ENCODE measurements at places on chromosomes 4 and X.

DNA sequence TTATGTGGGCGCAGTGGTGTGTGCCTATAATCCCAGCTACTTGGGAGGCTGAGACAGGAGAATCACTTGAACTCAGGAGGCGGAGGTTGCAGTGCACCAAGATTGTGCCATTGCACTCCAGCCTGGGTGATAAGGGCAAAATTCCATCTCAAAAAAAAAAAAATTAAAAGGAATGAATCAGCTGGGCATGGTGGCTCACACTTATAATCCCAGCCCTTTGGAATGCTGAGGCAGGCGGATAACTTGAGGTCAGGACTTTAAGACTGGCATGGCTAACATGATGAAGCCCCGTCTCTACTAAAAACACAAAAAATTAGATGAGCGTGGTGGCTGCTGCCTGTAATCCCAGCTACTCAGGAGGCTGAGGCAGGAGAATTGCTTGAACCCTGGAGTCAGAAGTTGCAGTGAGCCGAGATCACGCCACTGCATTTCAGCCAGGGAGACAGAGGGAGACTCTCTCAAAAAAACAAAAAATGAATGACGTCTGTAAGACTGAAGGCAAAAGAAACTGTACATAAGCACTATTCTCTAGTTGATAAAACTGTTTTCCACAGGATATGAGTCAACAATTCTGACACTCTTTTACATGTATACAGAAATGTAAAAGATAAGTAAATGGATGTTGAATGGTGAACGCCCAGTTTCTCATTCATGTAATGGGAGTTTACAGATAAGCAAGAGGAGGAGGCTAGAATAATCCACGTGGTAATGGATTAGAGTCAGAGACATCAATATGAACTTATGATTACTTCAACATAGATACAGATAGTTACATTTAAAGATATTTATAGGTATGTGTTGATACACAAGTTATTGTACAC, 22.2 kb downstream of the CENPC start:
- DNase-seq: no peak

DNA sequence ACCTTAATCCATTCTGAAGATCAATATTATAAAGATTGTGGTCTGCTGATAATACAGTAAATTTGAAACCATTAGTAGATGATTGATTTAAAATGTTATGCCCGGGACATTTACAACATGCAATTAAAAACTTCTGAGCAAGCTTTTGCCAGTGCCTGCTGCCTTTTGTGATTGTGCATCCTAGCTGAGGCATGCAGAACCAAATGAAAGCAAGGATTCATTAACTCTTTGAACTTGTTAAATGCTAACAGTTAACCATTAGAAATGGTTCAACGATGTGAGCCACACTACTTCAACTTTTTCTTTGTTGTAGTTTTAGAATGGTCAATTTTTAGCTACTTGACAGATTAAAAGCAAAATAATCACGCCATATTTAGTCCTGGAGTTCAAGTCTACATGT, 51.1 kb downstream of the ZFP42 start:
- DNase-seq: no peak

DNA sequence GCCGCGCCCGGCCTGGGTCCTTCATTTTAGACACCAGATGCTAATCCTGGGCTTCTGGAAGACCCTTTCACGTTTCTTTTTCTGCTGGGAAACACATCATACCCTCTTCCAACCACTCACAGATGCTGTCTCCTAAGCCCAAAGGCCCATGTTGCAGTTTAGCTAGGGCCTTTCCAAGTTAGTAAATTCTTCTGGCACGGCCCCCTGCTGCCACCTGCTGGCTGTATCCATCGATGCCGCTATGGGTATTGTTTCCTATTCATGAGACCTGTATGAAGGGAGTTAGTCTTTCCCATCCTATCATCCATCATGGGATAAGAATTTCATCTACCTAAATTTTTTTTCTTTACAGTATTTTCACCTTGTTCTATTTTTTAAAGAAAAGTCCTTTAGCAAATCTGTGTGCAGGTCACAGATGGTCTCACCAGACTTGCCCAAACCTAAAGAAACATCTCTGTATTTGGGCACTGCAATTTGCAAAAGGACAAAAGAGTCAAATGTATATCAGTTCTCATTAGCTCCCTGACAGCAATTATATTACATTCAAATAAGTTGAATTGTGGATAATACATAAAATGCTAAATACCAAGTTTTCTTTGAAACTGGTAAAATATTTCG, 37.8 kb upstream of the SLC9A7 start:
- DNase-seq: peak; percentile 76

GRCh38 chr4:110292994-110293744, 94.8 kb upstream of the ELOVL6 start:
- no peak for DNase-seq

- no peak for DNase-seq
Measured at GRCh38 chr4:2289311-2289954, 27.5 kb upstream of the MXD4 start.

GRCh38 chrX:109384699-109385098, 97.2 kb downstream of the GUCY2F start:
- peak; percentile 42 for DNase-seq

DNA sequence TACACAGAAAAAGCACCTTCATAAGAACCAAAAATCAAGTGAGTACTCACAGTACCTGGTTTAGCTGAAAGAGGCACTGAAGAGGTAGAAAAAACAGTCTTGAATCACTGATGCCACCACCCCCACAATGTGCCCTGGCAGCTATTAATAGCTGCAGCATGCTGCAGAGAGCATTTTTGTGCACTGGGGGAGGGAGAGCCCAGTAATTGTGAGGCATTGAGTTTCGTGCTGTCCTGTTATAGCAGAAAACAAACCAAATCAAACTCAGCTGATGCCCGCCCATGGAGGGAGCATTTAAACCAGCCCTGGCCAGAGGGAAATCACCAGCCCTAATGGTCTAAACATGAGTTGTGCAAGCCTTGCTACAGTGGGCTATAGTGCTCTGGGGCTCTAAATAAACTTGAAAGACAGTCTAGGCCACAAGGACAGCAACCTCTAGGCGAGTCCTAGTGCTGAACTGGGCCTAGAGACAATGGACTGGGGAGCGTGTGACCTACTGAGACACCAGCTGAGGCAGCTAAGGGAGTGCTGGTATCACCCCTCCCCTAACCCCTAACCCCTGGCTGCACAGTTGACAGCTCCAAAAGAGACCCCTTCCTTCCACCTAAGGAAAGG, 106.3 kb upstream of the TMLHE start:
- no peak for DNase-seq

DNA sequence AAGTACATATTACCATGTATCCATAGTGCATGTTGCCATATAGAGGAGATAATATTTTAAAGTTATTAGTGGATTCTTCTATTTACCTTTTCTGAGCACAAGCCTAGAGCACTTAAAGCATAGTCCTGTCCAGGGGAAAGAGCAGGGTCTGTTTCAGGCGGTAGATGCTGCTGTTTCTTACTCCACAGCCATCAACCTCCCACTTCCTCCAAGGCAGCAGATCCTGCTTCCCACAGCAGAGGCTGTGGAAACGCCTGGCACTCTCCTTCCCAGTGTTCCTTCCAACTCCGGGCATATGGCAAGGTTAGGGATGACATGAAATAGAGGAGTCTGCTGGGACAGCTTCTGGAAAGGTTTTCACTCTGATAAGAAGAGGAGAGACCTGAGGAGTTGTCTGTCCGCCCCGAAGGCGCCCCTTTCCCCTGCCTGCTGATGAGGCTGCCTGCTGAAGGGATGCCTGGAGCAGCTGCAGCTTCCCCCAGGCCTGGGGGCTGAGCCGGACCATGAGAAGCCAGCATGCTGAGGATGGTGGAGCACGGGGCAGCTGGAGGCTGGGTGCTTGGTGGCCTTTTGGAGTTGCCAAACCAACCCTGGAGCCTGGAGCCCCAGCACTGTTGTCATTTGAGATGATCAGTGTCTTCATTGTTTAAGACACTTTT, 43.9 kb upstream of the SLC25A4 start:
- DNase-seq: no peak

GRCh38 chr4:7638984-7639789, 204.5 kb upstream of the PSAPL1 start:
- peak; percentile 90 for DNase-seq

DNA sequence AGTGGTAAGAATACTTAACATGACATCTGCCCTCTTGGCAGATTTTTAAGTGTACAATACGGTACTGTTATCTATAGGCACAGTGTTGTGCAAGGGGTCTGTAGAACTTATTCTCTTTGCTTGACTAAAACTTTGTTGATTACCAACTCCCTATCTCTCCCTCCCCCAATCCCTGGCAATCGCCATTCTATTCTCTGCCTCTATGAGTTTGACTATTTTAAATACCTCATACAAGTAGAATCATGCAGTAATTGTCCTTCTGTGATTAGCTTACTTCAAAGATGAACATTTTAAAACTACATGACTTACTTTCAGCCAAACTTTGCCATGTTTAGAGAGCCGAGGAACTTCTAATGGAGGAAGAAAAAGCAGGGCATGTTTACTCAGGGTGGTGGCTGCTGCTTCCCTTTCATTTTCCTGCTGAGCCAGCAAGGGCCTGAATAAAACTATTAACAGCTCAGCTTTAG, 62.4 kb downstream of the APOO start:
- DNase-seq: peak; percentile 44

GRCh38 chrX:104187931-104188330, 21.7 kb downstream of the FAM199X start:
- no peak for DNase-seq

DNA sequence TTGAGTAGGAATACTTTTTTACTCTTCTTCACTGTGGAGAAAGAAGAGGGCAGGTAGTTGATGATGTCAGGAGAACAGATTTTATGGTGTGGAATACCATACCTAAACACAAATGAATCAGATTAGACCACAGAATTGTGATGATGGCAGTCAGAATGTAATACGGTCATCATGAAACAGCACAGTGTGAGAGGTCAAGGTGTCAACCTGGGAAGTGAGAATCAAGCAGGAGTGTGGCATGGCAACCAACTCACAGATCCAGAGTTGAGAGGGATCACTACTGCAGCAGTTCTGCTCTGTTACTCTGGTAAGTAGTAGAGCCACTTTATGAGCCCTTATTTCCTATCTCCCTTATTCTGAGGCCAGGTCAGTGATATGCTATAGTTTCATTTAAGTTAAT, 27.7 kb downstream of the METTL14 start:
- no peak for DNase-seq

DNA sequence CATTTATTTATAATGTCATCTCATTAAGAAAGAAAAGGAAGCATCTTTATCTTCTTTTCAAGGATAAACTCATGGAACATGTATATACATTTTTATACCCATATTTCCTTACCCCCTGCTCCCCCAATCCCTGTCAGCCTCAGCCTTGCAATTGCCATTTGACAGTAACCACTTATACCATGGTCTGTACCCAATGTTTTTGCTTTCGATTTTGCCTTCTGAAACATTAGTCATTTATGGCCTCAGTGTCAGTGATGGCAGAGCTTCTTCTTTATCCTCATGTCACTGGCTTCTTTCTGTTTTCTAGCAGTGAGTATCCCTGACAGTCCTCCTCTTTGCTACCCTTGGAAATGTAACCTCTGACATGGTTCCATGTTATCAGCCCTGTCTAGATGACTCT, 228.4 kb downstream of the SPRY1 start:
- peak; percentile 55 for DNase-seq

GRCh38 chr4:2336659-2337058, 74.8 kb upstream of the MXD4 start:
- no peak for DNase-seq

DNA sequence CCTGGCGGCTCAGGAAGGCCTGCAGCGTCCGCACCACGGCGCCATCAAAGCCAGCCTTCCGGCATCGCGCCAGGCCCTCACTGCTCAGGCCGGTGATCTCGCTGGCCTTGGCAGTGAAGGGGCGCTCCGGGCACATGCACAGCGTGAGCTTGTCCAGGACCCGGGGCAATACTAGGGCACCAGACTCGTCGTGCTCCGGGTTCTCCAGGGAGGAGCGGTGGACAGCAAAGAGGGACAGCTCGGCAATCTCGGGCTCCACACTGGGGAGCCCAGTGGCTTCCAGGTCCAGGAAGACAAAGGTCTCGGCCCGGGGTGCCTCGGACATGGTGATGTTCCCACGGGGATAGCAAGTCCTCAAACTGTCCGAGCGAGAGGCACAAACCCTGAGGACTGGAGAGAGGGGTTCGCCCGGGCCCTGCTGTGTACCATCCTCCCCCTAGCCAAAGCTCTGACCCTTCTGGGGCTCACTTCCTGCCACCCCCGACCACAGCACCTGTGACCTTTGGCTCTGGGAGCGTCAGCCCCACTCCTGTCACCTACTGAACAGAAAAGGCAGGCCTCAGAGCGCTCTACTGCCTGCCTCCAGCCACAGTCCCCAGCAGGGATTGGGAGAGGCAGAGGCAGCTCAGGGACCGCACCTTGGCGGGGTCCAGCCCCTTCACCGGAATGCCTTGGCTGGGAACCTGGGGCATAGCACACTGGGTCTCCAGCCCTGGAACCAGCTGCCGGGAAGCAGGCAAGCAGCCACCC, 575 bp downstream of the TREX2 start:
- no peak for DNase-seq

DNA sequence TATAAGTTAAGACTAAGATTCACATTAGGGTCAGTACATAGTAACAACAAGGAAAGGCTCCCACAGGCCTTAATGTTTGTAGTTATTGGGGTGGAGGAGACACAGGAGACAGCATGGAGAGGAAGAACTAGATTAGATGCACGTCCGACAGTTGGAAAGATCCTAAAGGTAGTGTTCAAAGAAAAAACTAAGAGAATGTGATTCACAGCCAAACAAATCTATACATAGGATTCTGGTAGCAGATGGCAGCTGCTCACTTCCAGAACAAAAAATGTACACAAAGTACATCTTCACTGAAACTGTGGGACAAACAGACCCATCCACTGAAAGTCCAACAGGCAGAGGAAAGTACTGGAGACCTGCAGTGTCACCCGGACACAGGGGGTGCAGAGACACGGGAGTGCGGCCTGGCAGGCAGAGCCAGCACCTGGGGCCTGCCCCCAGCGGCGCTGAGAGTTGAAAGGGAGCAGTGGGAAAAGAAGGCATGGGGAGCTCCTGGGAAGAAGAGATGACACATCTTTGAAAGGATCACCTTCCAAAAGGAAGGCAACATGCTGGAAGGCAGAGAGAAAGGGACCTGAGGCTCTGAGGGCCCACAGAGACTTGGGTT, 40.0 kb downstream of the NELFA start:
- DNase-seq: no peak

GRCh38 chr4:85968945-85969819, 390.7 kb downstream of the MAPK10 start:
- DNase-seq: peak; percentile 60

DNA sequence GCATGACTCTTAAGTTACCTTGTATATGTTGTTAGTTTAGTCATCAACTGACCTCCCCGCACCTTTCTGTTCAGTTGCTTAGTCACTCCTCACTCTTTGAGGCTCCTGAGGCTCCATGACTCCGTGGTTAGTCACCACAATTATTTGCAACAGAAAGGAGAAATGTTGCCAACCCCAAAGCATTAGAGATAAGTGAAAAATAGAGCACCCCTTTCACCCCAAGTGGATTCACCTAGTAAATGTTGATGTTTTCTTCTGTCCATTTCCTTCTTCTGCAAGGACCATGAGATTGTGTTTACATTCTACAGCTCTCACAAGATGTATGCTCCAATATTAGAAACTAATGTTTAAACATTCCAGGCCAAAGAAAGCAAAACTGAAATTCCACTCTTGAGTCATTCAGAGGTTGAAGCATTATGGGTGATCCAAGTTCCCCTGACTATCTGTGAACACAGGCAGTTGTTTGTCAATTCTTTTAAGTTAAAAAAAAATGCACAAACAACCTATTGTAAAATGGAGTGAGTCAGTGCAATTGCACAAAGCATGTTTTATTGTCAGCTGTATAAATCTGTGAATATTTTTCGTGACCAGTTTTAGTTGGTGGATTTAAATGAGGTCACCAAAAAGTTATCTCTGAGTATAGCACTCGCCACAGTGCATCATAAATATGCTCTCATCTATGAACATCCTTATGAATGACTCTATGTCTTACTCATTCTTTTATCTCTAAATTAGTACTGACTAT, 552.4 kb upstream of the MAGEB2 start:
- DNase-seq: peak; percentile 5

Data from suppressor macrophage treated with lipopolysaccharide for 4 hours (primary cell).